ENCODE measurements at places on chromosomes 3 and 15.

- DNase-seq, result no peak
- no peaks in the 10 kb centered on the region for H3K27me3 ChIP-seq
- no peak overlapping the region for H3K27ac ChIP-seq
- H3K36me3 ChIP-seq, result peaks cover 2% of the 10 kb centered on the region
- no peak overlapping the region for H3K4me3 ChIP-seq
These were observed 694.5 kb upstream of the BCHE start for GRCh38 chr3:166531730-166532129.

GRCh38 chr3:47542471-47543173 is 29.1 kb upstream of the ELP6 start:
- DNase-seq, result no peak
- H3K27ac ChIP-seq, result no peak overlapping the region
- no peak overlapping the region for H3K4me3 ChIP-seq
- no peaks in the 10 kb centered on the region for H3K27me3 ChIP-seq
- no peaks in the 10 kb centered on the region for H3K4me1 ChIP-seq
- H3K36me3 ChIP-seq, result no peaks in the 10 kb centered on the region

DNA sequence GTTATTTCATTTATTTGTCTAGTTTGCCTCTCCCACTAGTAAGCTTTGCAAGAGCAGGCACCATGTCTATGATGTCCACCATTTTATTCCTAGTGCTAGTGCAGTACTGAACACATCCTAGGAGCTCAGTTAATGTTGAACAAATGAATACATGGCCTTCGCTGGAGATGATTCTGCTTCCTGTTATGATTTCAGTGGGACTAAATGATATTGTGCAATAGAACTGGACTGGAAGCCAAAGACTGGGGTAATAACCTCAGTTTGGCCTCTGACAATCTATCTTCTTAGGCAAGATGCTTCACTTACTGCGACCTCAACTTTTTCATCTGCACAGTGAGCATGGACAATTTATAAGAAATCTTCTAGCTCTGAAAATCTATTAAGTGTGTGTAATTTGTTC is 191.3 kb downstream of the ADAMTSL3 start:
- DNase-seq, result no peak
- no peak overlapping the region for H3K27ac ChIP-seq
- H3K36me3 ChIP-seq, result no peaks in the 10 kb centered on the region
- H3K4me3 ChIP-seq, result no peak overlapping the region
- no peaks in the 10 kb centered on the region for H3K27me3 ChIP-seq

DNA sequence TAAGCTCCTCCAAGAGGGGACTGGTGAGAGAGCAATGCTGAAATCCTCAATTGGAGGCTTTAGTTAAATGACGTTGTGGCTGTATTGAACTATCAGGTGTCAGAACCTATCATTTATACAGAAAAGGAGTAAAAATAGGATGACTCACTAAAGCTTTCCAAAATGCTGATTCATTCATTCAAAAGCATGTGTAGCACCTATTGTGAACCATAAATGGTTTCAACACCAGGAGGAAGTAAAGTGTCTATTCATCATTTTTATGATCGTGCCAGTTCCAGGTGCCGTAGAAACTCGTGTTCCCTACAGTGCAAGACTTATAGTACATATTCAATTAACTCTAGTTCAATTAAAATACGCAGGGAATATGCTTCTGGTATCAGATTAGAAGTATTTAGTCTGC is 66.5 kb upstream of the ARRDC4 start:
- no peak overlapping the region for H3K4me3 ChIP-seq
- H3K27me3 ChIP-seq, result no peaks in the 10 kb centered on the region
- H3K27ac ChIP-seq, result no peak overlapping the region
- no peaks in the 10 kb centered on the region for H3K36me3 ChIP-seq
- no peaks in the 10 kb centered on the region for H3K4me1 ChIP-seq

Measured in H9 (cell line).